ENCODE measurements at places on chromosomes 16 and 17.

- DNase-seq, result no peak
Observed at GRCh38 chr17:4710693-4711634, 532 bp downstream of the ARRB2 start.

DNA sequence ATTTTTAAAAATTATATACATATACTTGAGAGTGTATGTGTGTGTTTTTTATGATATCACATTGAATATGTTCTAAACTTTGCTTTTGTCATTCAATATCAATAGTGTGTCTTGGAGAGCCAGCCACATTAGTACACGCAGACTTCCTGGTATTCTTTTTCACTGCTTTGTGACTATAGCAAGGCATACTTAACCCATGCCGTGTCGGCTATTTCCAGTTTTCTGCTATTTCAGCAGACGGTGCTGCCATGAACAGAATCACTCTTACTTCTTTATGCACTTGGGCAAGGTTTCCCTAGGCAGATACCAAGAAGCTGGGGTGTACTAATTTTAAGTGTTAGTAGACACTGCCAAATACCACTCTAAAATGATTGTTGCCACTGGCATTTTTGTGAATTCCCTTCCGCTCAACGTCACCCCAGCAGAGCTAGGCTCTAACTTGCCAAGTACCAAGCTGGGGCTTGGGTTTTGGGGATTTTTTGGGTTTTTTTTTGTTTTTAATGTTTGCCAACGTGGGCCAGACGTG is 134.9 kb downstream of the SOCS1 start:
- DNase-seq, result no peak

- DNase-seq, result no peak
Observed at GRCh38 chr16:24511174-24511573, 28.2 kb upstream of the RBBP6 start.

- DNase-seq, result no peak
Observed at GRCh38 chr16:18796377-18796776, 5.0 kb downstream of the ARL6IP1 start.

GRCh38 chr17:50562242-50563091 is 2.0 kb downstream of the CACNA1G start:
- DNase-seq, result no peak

DNA sequence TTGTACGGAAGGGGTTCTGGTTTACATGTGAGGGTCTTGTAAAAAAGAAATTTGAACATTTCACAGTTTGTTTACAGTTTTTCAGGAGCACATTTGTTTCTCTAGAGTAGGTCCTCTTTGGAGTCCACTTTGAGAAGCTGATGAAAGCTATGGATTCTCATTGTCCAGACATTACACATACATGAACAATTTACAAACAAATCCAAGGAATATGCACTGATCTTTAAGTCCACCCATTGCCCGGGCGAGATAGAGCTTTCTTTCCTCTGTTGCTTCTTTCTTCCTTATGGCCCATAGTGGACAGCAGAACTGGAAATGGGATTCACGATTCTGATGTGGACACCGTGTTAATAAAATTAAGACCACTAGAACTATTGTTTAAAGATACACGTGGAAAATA is 1.9 kb downstream of the DCAF7 start:
- no peak for DNase-seq

- DNase-seq, result peak; percentile 39
Observed at GRCh38 chr17:66200685-66201092, 8.8 kb upstream of the CEP112 start.

GRCh38 chr17:28863953-28864352 is 9.1 kb downstream of the ERAL1 start:
- DNase-seq, result no peak

DNA sequence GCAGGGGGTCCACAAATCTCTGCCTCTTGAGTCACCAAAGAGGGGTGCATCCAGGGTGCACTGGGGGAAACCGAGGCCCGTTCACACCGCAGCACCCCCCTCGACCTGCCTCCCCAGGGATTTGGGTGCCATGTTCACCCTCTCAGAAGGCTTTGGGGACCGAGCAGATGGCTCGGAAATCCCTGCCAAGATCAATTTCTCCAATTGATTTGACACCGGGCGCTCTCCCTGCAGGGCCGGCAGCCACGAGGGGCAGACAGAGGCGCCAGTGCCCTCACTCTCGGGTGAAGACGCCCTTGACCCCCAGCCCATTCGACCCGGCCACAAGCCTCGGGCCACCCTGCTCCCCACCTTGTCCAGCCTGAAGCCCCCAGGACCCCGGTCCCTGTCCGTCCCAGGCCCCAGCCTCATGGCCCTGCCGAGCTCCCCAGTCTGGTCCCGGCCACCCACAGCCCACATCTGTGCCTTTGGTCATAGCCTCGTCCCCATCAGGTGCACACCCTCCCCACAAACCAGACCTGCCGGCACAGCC is 9.3 kb downstream of the SSTR5 start:
- DNase-seq, result no peak

- no peak for DNase-seq
Observed at GRCh38 chr16:79195938-79196337, 404.6 kb downstream of the MAF start.

GRCh38 chr16:24070851-24071250 is 185.3 kb upstream of the CACNG3 start:
- DNase-seq, result no peak

- no peak for DNase-seq
Observed at GRCh38 chr16:57115168-57115513, 22.8 kb downstream of the CPNE2 start.

GRCh38 chr16:87369117-87369765 is 14.3 kb downstream of the FBXO31 start:
- no peak for DNase-seq

Data from NCI-H510A (cell line).